ENCODE measurements at places on chromosomes 6 and 20.

DNA sequence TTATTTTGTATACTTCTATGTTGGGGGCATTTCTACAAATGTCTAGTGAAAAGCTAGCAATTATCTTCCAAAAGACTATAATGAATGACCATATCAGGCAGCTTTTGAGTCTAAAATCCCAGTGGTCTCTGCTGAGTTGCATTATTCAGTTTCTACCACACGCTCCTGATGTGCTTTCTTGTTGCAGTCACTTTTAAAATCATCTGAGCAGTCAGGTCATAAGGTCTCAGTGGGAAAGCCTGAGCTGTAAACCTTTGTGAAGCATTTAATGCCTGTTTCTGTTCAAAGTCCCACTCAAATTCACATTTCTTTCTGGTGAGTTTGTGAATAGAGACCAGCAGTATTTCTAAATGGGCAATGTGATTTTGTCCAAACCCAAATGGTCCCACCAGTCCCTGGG, 1681.5 kb downstream of the HACE1 start:
- no peak for DNase-seq

DNA sequence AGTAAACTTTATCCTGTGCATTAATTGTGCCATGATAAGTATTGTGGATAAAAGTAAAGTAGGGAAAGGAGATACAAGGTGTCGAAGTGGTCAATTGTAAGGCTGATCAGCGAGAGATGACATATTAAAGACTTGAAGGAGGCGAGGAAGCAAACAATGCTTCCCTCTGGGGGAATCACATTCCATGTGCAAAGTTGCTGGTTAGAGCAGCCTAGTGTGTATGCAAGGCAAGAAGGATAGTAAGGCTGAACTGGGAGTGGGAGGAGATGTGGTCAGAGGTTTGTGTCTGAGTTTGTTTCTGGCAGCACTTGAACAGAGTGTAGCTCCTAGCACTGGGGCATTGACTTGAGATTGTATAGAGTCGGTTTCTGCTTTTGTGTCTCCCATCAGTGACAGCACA, 122.9 kb downstream of the SLC35F1 start:
- DNase-seq = no peak

DNA sequence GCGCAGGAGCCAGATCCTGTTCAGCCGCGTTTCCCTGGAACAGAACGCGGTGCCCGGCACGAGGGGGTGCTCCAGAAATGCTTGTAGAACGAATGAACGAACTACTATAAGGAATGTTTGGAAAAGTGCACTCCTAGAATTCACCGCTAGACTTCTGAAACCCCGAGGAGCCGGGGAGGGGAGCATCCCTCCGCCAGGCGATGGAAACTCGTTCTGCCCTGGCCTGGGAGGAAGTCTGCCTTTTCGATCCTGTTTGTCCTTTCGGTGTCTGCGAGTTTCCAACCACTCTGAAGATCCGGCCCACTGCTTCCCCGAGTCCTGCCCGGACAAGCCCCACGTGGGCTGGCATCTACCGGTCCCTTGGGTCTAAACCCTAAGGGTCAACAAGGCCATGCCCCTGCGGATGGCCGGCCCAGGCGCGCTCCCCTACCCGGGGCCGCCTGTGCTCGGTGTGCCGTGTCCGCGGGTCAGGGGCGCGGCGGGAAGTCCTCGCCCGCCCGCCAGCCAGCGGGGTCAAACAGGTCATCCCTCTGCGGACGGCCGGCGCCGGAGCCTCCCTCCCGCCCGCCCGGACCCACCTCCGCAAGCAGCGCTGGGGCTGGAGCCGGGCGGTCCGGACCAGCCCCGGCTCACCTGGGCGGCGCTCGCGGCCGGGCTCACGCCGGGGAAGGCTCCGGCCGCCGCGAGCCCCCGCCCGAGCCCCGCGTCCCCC, 526 bp downstream of the SULF2 start:
- peak; percentile 82 for DNase-seq

- DNase-seq = no peak
Observed at GRCh38 chr6:24614043-24614420, 32.0 kb downstream of the KIAA0319 start.

DNA sequence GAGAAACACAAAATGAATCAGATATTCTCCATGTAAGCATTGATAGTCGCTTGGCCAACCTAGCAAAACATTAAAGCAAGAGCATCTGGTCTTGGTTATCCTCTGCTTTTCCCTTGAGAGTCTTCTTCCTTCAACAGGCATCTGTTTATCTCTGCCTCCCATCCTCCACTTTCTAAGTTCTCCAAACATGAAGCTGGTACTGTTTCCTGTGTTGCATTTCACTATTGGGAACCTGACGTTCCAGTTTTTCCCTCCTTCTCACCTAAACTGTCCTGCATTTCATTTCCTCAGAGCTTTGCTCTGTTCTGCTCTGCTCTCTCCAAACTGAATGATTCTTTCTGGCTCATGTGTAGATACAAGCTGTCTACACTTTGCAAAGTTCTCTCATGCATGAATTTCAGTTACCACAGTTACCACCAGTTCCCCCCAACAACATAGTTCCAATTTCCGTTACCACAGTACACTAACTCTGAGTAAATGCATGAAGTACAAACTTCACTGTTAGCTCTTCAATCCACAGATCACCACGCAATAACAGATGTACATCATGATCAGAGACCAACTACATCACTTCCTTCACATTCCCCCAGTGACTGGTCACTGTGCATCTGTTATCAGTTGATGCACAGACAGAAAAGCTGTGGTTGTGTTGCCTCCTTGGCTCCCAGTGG, 86.7 kb upstream of the F13A1 start:
- DNase-seq = no peak

DNA sequence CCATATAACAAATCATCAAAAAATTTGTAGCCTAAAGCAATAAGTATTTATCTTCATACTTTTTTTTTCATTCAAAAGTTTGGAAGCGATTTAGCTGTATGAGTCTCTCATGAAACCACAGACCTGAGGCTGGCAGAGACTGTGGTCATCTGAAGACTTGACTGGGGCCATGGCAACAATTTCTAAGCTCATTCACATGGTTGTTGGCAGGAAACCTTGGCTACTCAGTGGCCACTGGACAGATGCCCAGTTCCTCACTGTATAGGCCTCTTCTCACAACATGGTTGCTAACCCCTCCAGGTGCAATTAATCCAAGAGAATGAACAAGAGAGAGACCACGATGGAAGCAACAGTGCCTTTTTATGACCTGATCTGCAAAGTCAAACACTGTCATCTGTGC, 235.9 kb downstream of the BTBD3 start:
- no peak for DNase-seq

DNA sequence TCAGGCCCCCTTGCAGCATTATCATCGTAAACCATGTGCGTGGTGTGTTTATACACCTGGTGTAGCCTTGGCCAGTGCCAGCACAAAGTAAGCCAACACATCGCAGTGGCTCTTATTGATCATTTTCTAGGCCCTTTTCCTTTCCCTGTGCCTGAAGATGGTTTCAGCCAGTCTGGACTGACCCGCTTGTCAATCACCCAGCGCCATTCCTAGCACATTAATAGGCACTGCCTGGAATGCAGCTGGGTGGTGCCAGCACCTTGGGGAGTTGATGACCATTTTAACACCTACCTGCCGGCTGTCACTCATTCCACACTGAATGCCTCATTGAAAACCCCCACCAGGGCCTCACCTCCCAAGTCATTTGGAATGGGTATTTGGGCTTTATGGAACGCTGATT, 4.9 kb upstream of the UQCC2 start:
- no peak for DNase-seq

DNA sequence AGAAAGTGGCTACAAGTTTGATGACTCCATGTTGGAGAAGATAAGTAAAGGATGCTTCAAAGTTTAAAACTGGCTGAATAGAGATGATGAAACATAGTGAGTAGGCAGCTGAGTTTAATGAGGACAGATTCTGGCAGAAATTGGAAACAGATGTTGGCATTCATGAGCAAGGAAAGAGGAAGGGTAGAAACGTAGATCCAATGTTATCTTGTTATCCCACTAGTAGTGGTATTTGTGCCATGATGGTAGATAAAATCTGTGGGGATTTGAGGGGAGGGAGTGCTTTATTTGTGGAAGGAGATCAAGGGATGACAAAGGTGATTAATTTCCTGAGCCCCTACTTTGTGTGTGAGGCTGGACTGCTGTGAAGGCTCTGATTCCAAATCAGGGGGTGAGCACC, 69.5 kb downstream of the MRAP2 start:
- no peak for DNase-seq

- no peak for DNase-seq
Observed at GRCh38 chr6:98384801-98385200, 449.6 kb upstream of the POU3F2 start.

- DNase-seq = no peak
Observed at GRCh38 chr6:40196135-40196518, 261.9 kb upstream of the MOCS1 start.

- DNase-seq = peak; percentile 44
Observed at GRCh38 chr6:73129653-73130443, 95.4 kb downstream of the KHDC1L start.

DNA sequence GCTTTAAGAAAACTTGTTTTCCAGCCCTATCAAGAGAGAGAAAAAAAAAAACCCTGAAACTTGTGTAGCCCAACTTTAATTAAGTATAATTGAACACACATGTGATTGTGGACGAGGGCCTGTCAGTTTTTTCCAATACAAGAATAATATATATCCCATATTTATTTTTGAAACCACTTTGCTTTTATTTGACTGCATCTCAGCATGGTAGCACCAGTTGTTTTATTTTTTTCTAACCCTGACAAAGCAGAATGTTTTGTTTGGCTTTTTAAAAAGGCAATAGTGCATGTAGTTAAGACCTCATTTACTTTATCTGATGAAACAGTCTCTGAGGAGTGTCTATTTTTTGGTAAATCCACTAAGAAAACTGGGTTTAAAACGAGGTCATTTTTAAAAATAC, 257.7 kb downstream of the CDKAL1 start:
- no peak for DNase-seq

GRCh38 chr20:40109136-40109535, 579.9 kb downstream of the MAFB start:
- DNase-seq = no peak

DNA sequence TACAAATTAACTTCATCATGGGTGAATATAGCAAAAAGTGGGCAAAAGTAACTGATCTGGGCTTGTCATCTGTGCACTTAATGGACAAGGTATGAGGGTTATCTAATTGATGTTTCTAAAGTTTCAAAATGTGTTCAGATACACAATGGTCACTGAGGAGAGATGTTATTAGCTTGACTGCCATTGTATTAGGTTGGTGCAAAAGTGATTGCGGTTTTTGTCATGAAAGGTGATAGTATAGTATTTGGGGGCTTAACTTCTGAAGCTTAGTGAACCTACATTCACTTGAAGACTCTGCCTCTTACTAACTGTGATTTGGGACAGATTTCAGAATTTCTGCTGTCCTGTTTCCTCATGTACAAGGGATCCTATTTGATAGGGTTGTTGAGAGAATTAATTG, 159.6 kb downstream of the UST start:
- no peak for DNase-seq

GRCh38 chr6:19857703-19858102, 20.5 kb downstream of the ID4 start:
- no peak for DNase-seq

GRCh38 chr6:28165563-28165962, 23.9 kb downstream of the ZKSCAN8 start:
- DNase-seq = no peak

DNA sequence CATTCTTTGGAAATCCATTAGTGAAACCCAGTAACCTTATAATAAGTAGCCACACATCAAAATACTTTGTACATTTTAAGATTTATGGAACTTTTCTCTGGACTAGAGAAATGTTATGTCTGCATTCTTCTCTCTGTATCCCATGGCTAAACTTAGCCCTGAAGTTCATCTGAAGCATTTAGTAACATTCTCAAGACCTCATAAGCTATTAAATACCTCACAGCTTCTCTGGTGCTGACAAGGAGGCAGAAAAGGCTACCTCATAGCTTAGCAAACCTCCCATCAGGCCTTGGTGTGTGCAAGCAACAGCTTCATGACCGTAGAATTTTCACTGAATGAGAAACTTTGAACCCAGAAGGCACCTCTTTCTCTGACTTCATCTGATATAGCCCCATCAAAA, 38.9 kb upstream of the HDGFL1 start:
- DNase-seq = no peak

GRCh38 chr6:109743739-109744138, 52.6 kb downstream of the FIG4 start:
- no peak for DNase-seq

- no peak for DNase-seq
Observed at GRCh38 chr6:132192631-132193030, 208.6 kb downstream of the MOXD1 start.

GRCh38 chr20:63359937-63360849, 956 bp downstream of the CHRNA4 start:
- no peak for DNase-seq

DNA sequence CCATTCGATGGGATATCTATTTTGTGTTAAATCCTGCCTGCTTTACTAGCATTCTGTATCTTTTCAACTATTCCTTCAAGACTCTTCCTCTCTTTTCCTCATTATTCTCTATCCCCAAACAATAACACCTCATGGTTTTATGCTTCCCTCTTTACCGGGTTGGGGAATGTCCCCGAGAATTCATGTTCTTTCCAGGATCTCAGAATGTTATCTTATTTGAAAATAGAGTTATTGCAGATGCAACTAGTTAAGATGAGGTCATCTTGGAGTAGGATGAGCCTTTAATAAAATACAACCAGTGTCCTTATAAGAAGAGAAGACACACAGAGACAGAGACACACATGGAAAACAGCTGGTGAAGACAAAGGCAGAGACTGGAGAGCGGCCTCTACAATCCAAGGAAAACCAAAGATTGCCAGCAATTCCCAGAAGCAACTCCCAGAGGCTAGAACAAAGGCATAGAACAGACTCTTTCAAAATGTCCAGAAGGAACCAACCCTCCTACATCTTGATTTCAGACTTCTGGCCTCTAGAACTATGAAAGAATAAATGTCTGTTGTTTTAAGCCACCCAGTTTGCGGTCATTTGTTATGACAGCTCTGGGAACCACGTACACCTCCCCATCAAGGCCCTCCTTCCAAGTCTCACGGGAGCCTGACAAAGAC, 126.8 kb upstream of the TNFAIP3 start:
- no peak for DNase-seq

- DNase-seq = no peak
Observed at GRCh38 chr6:17740559-17741220, 34.0 kb upstream of the NUP153 start.

GRCh38 chr20:38032585-38033329, 499 bp downstream of the TTI1 start:
- no peak for DNase-seq

DNA sequence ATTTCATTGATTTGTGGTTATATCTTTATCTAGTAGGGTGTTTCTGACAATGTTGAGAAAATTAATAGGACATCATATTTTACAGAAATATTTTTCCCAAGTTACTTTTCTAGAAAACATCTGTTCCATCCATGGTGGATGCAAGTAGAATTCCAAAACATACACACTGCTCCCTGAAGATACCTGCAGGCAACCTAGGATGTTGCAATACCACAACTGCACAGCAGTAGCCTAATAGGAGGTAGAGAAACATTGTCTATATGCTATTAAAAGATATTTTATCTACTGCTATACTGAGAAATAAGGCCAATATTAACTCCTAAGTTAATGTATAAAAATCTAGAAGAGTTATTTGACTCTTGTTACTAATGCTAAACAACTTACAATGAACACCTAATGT, 6.8 kb downstream of the ILRUN start:
- DNase-seq = no peak

GRCh38 chr20:10313215-10313614, 94.6 kb downstream of the SNAP25 start:
- DNase-seq = no peak

Measured in SW480 (cell line).